ENCODE measurements at places on chromosomes 11 and 22.

DNA sequence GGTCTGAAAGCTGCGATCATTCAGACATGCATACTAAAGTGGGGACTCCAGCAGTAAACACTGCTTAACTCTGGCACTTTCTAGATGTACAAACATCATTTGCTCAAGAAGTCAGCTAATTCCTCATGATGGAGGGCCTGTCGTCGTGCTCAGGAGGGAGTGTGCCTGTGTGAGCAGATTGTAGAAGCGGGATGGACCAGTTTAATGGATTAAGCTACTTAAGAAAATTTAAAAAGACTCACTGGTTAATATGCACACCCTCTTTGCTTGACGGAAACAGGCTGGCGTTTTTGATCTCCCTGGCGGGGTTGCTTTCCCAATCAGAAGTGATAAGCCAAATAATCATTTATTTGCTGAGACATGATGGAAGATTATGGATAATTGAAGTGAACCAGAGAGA is 79.0 kb downstream of the LDLRAD3 start:
- no peak for DNase-seq

DNA sequence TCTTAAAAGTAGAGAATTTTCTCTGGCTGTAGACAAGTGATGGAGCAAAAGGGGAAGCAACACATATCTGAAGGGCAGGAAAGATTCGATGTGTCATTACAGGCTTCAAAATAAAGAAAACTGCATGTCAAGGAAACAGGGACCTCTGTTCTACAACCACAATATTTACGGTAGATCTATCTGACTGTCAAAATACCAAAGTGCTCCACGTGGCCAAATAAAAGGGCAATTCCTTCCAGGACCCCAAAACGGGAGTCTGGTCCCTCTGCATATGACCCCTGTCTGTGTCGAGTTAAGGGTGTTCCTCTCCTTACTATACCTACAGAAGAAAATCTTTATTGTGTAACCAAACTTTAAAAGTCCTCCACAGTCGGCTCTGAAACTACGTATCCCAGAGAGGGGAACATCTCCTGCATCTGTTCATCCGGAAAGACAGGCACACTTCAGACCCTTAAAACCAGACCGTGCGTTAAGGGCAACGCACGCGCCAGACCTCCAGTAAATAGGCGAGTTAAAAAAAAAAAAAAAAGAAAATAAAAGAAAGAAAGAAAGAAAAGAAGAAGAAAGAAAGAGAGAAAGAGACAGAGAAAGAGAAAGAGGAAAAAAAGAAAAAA is 756 bp downstream of the CLNS1A start:
- DNase-seq = no peak

DNA sequence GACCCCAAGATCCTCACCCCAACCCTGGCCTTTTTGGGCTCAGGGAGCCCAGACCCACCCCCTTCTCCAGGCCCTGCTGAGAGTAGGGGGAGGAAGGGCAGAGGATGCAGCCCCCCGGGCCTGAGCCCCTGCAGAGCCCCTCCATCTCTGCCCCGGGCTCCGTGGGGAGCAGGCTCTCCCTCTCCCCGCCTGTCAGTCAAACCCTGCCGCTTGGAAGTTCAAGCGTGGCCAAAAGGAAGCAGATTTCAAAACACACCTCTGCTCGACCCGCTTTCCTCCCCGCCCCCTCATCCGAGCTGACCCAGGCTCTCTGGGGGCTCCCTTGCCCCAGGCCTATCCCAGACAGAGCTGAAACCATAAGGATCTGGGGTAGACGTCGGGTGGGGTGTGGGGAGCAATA is 39.0 kb upstream of the CD82 start:
- no peak for DNase-seq

DNA sequence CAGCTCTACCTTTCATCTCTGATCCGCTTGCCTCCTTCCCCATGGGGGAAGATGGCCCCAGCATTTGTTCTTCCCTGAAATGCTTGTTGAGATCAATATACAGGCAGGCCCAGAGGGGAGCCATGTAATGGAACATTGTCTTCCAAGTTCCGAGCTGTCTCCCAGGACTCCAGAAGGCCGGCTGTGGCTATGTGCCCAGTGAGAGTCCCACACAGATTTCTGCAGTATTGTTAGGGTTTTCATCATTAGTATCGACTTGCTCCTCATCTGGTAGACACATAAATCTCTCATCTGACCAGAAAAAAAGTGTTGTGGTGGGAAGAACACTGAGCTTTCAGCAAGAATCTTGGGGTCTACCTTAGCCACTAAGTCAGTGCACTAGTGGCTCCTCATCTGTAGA is 163.4 kb downstream of the TRIM29 start:
- DNase-seq = no peak
